ENCODE measurements at places on chromosomes 2 and 18.

DNA sequence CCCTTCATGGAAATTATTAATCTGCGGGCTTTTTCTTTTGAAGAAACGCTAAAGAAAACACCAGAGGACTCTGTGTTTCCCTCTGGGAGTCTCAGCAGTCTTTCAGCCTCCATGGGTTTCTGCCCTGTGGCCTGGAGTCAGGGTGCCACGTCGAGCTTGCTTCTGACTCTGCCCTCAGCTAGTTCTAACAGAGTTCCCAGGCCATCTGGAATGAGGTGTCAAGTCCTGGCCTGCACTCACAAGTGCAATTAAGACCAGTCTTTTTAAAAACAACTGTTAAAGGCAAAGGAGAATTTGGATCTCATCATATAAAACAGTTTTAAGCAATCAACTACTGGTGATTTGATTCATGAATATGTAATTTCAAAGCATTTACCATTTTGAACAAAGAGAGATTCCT lies 157.3 kb downstream of the RHBDD1 start:
- DNase-seq, result no peak

DNA sequence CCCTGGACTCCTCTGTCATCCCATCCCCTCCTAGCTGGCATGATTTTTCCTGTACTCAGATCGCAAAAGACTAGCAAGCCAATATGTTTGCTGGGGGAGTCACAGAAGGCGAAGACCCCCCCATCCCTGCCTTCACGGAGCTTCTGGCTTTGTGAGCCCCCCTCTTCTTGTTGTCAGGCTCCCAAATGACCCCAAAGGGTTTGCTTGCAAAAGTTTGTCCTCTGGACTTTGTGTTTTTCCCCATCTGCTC lies 169.9 kb downstream of the SMAD7 start:
- DNase-seq, result no peak

GRCh38 chr2:182229297-182229696 lies 197.5 kb downstream of the PDE1A start:
- no peak for DNase-seq

GRCh38 chr2:211228559-211228958 lies 672.2 kb downstream of the CPS1 start:
- no peak for DNase-seq

DNA sequence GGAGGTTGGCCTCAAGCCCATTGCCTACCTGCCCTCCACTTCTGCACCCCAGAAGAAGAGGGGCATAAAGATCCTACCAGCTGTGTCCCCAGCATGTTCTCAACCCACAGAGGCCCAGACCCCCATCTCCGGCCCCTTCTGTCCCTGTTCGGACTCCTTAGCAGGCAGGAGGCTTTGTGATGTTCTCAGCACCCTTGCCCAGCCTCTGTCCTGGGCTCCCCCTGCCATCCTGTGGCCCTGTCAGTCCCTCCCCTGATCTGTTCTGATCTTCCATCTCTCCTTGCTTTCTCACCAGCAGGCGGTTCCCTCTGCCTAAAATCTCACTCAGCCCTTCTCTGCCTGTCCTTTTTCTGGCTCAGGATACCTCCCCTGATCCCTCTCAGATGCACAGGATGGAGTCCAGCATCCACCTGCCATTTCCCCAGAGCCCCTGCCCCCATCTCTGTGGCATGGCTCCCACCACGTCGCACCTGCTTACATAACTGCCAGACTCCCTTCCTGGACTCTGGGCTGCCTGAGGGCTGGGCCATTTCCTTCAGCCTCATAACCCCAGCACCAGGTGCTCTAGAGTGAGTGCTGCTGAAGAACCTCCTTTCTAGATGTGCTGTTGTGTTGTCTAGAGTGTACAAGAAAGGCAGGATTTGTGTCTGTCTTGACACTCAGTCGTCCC lies 134.0 kb downstream of the CTIF start:
- no peak for DNase-seq

DNA sequence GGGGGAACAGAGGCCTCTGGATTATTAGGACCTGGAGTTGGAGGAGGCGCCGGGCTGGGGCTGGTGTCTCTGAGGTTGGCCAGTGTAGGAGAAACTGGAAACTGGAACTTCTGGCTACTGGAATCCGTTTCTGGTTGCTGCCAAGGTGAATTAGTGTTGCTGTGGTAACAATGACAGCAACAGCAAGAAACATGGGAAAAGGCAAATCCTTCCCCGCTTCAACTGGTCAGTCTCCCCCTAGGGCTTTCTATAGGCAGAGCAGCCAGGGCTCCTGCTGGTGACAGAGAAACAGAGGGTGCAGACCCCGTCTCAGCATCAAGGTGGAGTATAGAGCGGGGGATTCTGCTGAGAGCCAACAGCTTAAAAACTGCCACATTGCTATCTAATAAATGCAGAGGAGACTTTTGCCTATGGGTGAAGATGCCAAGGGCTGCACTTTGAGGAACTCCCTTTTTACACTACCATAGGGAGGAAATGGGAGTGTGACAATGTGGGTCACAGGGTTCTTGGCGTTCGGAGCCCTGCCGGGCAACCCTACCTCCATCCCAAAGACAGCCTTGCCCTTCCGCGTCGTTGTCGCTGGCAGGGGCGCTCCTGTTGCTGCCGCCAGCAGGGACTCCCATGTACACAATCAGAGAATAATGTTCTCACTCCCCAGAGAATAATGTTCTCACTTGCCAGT lies 81.4 kb upstream of the CABLES1 start:
- no peak for DNase-seq

DNA sequence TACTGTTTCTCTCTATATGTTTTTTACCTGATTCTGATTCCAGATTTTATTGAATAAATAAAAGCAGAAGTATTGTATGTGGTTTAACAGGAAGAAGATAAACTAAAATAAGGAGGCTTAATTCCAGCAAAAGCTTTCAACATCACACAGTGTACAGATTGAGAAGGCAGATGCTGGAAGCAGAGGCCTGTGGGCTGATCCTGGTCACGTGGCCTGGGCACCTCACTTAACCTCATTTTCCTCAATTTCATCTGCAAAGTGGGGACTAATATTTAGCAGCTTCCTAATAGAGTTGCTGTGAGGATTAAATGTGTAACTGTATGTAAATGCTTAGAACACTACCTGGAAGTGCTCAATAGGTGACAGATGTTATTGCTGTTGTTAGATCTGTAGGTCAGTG lies 58.0 kb downstream of the CDCA7 start:
- DNase-seq, result no peak

DNA sequence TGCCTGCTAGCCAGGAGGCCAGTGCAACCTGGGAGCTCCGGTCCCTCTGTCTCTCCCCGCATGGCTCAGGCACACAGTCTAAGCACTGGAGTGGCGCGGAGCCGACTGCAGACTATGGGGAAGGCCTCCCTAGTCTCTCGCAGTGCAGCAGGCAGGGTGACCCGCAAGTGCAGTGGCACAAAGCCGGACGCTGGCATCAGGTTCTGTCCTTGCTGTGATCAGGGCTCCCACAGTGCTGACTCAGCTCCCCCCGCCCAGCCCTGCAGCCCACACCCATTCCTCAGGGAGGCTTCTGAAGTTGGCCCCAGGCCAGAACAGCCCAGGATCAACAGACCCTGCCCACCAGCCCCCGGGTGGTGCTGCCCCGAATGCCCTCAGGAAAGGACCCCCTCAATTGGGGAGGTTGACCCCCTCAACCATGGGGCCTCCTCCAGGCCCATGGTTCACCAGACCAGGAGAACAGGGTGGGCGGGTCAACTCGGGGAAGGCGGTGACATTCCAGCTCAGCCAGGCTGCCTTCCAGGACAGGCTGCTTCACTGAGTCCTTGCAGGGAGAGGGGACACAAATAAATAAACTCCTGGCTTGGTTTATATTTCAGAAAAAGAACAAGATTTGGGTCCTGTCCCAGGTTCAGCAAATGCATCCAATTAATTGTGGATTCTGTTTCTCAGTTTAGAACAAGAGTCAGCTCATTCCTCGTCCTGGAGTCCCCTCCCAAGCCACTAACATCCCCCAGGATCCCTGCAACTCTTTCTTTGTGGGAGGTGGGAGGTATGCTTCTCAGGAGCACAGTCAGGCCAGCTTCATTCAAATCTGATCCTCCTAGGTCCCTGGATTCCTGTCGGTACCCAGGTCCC lies 12.2 kb downstream of the BIN1 start:
- no peak for DNase-seq

- DNase-seq, result no peak
Measured at GRCh38 chr2:47321411-47322031, 81.4 kb upstream of the MSH2 start.

GRCh38 chr18:74828200-74828599 lies 230.5 kb downstream of the ZNF407 start:
- no peak for DNase-seq

DNA sequence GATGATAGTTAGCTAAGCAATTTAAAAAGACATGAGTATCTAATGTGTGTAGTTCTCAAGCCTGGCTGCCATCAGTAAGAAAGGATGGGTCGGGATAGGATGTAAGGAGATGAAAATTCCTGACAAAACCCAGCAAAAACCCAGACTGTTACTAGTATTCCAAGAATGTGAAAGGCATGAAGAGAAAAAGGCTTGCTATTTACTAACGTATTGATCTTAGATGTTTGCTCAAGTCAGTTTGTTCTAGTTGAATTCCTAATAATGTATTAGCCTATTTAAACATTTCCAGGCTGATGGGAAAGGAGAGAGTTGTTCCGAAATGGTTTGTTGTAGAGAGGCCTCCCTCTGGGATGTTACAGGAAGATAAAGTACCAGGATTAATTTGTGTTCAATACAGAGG lies 88.2 kb downstream of the ZNF532 start:
- no peak for DNase-seq

DNA sequence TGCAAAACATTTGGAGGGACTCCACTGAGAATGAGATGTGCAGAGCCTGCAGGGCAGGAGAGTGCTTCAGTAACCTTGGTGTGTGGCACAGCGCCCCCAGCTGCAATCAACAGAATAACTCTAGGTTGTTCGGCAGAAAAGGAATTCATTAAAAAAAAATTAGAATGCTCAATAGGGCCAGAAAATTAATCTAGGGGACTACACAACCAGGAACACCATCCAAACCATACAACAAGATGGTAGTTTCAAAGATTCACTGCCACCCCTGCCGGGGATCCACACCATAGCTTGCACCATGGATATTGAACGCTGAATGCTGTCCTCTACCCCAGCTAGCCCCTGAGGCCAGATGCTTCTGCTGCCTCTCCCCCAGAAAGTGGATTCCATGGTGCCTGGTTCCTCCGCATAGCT lies 50.1 kb downstream of the THUMPD2 start:
- DNase-seq, result no peak

- no peak for DNase-seq
Measured at GRCh38 chr2:64792300-64792699, 138.6 kb upstream of the SERTAD2 start.

DNA sequence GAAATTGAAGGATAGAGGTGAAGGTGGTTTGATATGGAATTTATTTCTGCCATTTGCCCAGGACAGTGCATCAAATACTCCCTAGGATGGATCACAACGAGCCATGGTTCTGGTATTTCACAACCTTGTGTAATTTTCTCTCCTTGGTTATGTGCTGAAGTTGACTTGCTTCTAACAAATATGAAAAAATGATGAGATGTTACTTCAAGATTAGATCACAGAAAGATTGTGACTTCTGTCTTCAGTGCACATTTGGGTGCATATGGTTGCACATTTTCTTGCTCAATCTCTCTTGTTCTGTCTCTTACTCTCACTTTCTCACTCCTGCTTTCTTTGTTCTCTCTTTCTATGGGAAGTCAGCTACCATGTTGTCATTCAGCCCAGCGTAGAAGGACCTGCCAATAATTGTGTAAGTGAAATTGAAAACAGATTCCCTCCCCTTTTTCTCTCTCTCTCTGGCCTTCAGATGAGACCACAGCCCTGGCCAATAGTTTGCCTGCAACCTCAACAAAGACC lies 104.6 kb upstream of the RMDN2 start:
- no peak for DNase-seq

- peak; percentile 18 for DNase-seq
Measured at GRCh38 chr2:192194866-192195547, at the start of gene TMEFF2. Gene TMEFF2 (minus strand): TSS chr2:192194933. CDS start chr2:192194524, 409 bp downstream.

DNA sequence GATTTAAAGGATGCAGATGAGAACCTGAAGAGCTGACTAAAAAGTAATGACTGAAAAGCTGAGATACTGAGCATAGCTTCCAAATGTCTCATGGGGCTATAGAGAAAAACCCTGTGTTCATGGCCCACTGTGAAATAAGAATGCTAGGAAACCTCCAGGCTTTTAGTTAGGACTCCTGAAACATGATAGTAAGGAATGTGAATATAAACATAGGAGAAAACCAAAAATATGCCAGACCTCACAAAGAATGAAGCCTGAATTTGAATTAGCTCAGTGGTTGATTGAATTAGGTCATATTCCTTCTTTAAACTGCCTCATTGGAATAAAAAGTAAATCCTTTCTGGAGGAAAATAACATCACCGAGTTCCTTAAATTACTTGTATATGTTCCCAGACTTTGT lies 194.5 kb upstream of the NXPH2 start:
- no peak for DNase-seq

GRCh38 chr2:7634409-7634808 lies 717.2 kb downstream of the RNF144A start:
- DNase-seq, result no peak

GRCh38 chr2:65062843-65063825 lies 6.9 kb downstream of the CEP68 start:
- no peak for DNase-seq

GRCh38 chr2:197140045-197140444 lies 170.5 kb downstream of the ANKRD44 start:
- no peak for DNase-seq

GRCh38 chr18:28176948-28177827 lies at the start of gene CDH2:
Gene CDH2 (minus strand): TSS chr18:28177130. CDS start chr18:28177022, 108 bp downstream.
- DNase-seq, result no peak

GRCh38 chr2:237243487-237243886 lies 157.8 kb downstream of the COPS8 start:
- no peak for DNase-seq

GRCh38 chr18:3842844-3843243 lies 392.9 kb downstream of the TGIF1 start:
- no peak for DNase-seq

DNA sequence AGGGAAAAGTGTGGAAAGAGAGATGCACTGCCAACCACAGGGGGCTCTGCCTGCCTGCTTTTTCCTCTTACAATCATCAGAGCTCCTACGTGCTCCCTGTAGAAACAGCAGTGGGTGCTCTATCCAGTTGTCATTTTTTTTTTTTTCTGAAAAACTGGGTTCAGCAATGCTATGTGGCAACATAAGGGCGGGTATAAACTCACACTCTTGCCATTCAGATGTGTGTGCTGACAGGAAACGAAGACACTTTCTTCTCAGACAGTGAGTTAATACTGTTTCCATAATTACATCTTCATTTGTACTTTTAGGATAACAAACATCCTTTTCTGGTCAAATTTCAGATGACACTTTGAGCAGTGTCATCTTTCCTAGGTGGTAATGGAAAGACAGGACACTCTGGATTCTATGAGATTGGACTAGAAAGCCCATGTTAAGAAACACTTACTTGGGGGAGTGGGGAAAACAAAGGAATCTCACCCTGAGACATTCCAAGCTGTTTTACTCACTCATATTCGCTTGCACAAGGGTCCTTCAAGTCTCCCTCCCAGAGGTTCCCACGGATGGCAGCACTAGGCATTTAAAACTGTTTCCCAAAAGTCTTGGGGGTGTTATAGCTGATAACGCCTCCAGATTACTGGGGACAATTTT lies 41.3 kb downstream of the CCDC93 start:
- DNase-seq, result no peak

Data from CD4-positive, alpha-beta memory T cell (primary cell).